ENCODE measurements at places on chromosomes 4 and X. TPM values are rescaled to one million over a fixed set of nuclear protein-coding genes. Genes with fewer than 3 reads are reported as not detected.

- peak; percentile 76 for ATAC-seq
Measured at GRCh38 chr4:73917081-73917501, 47.9 kb downstream of the CXCL1 start.

PDCL2 gene
- total RNA-seq, result not detected

- ATAC-seq, result no peak
Measured at GRCh38 chr4:185472103-185472542, 590 bp upstream of the CCDC110 start.

DNA sequence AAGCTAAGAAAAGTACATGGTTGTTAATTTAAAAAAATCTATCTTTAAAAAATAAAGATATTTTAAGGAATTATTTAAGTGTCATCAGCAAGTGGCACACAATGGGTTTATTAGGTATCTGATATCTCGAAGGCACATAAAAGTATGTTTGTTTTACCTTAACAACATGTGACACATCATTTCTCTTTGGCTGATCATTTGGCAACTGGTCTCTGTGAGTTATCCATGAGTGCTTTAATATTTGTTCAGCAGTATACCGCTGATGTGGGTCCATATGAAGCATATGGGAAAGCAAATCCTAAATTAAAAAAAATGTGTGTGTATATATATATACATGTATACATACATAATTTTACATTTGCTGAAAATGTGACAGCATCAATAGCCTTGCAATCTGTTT, 123.2 kb downstream of the RPS6KA6 start:
- ATAC-seq, result no peak

GRCh38 chrX:42930951-42931350, 153.0 kb upstream of the PPP1R2C start:
- ATAC-seq, result no peak

GRCh38 chrX:110440016-110440805, 81.6 kb downstream of the RTL9 start:
- no peak for ATAC-seq

- no peak for ATAC-seq
Measured at GRCh38 chr4:3323071-3323481, 30.3 kb downstream of the RGS12 start.

DNA sequence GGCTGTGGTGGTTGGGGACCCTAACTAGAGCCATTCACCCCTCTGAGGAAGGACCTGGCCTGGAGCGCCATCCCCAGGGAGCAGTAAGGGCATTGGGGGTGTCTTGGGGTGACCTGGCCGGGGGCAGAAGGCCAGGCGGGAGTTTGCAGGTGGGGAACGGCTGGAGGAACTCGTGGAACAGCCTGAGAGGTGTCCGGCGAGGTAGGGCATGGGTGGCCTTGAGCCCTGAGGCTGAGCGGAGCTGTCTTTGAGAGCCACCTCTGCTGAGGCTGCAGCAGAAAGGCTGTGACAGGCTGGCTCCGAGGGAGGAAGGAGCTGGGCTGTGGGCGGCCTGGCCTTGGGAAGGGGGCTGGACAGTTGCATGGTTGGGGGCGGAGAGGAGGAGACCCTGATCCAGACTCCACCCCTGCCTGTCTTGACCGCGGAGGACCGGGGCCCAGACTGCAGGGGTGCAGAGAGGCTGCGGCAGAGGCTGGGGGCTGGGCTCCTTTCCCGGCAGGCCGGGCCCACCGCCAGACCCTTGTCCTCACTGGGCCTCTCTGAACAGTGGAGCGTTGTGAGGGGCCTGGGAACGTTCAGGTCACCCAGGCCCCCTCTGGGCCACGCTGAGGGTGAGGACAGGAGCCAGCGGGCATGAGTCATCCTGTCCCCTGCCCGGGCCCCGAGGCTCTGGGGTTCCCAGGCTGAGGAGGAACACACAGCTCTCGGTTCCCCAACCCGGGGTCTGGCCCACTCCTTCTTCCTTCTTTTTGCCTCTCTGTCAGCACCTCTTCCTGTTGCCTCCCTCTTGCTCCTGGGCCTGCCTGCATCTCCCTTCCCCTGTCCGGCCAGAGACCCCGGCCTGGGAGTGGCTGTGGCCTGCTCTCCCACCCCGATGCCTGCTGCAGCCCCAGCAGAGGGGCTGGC, 8.1 kb downstream of the SH3BP2 start:
- peak; percentile 65 for ATAC-seq

F9 gene
- total RNA-seq, result not detected

RAB33A gene
- 1.2 TPM for total RNA-seq

- ATAC-seq, result no peak
Measured at GRCh38 chrX:110168585-110168984, 149.3 kb downstream of the AMMECR1 start.

ADRA2C gene
- total RNA-seq, result 8.7 TPM

GRCh38 chrX:54865208-54865607, 55.4 kb upstream of the TRO start:
- no peak for ATAC-seq

GRCh38 chr4:26131711-26132110, 189.1 kb upstream of the RBPJ start:
- ATAC-seq, result no peak

MED12 gene
- 27.2 TPM for total RNA-seq

CXXC4 gene
- 4.8 TPM for total RNA-seq

PCDH11X gene
- total RNA-seq, result 0.13 TPM

DNA sequence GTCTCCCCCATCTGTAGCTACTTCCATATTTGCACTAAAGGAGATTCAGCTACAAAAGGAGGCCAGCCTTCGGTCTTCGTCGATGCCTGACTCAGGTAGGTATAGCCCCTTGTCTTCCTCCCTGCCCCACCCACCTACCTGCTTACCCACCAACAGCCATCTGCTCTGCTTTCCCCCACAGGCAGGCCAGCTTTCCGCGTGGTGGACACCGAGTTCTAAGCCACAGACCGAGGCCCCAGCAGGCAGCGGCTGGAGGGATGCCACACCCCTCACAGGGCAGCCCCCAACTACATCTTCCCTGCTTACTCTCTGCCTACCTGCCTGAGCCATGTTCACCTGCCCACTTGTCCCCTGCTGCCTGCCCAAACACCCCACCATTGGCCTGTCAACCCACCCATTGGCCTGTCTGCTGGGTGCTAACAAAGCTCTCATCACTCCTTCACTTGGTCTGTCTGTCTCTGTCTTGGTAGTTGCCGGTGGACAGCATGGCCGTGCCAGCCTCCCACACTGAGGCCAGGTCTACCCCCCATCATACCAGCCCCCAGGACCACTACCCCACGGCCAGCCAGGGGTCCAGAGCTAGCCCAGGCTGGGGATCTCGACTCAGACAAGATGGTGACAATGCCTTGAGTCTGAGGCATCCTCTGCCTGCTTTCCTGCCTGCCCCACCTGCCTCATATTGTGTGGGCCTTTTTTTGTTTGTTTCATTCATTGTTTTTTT, 4.1 kb upstream of the USP11 start:
- ATAC-seq, result no peak

GRCh38 chr4:178028481-178028880, 586.2 kb upstream of the AGA start:
- ATAC-seq, result no peak

DNA sequence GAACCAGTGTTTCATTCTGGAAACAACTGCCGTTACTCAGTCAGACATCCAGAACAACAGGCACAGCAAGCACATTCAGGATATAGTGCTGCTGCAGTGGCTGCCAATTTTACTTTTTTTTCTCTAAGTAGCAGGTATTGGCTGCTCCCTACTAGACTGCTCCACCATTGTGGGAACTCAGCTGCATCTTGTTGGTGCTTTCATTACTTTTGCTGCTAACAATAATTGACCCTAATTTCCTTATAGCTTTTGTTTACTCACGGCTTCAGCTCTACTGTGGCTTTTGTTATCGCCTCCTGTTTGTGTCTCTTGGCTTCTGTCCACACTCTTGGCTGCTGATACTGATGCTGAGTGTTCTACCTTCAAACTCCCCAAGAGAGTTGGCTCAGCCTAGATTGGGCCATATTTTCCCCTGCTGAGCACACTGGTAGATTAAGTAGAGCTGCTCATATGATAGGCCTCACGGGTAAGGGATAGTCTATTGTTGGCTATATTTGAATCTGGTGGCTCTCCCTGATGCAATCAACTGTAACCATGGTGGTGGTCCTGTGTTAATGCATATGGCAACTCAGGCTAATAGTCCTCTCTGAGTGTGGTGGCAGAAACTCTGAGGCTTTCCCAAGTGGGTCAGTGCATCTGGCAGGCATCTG, 44.5 kb upstream of the IL2 start:
- no peak for ATAC-seq

DNA sequence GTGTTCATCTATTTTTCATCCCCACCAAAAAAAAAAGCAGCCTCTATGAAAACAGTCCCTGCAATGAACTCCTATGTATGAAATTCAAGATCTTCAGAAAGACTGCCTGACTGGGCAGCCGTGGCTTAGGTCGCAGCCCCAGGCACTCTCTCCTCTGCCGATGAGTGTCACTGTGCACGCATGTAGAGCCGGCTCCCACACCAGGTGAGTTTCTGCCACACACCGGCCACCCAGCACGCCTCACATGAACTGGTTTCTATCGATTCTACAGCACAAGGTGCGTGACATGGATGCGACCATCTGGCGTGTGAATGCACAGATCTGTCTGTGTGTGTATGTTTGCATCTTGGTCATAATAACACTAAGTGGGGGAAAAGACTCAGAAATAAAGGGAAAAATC, 140.4 kb downstream of the AFAP1 start:
- ATAC-seq, result no peak

DNA sequence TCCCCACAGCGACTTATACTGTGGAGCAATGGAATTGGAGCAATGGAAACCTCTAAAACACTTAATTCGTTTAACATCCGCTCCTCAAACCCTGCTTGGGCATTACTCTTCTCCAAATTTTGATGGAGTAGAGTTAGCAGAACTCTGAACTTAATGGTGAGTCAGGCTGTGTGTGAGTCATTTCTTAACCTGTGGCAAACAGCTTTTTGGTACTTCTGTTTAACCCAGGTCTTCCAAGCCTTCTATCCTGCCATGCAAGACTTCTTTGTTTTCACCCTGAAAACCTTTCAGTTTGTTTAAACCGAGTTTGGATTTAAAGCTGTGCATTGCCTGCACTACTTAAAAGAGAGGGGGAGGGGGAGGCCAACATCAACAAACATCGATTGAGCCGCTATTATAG, 3.6 kb upstream of the AMOT start:
- ATAC-seq, result no peak

DCHS2 gene
- total RNA-seq, result 2.3 TPM

DNA sequence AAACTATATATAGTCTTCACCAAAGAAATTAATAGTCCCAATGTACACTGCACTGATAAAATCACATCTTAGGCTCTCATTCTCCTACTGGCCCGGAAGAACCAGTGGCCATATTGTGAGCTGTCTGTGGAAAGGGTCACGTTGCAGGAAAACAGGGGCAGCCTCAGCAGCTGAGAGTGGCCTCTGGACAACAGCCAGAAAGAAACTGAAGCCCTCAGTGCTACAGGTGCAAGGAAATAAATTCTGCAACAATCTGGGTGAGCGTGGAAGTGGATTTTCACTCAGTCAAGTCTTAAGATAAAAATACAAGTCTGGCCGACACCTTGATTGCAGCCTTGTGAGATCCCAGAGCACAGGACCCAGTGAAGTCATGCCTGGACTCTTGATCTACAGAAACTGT, 3.2 kb upstream of the SLC25A14 start:
- no peak for ATAC-seq

DNA sequence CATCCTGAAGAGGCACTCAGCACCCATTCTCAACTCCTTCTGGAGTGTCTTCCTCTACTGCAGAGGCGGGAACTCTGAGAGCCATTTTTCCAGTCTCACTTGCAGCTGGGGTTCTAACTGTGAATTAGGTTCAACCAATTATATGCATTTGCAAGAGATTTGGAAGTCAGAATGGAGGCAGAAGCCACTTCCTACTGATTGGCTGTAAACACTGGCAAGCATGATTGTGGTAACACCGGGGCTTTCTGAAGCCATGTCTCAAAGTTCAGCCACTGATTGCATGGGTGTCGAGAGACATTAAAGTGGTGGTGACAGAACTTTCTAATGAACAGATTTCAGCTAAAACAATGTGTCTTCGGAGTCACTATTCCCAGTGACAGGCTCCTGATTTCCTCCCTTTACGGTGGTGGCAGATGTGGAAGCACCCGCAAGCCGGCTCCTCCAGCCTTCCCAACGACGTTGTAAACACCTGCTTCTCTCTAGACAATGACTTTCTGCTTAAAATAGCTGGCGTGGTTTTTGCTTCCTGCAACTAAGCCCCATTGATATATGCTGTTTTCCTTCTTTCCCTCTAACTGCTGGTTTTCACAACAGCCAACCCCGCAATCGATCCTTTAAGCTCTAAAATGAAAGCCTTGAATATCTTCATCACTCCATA, 92.0 kb downstream of the IRF2 start:
- no peak for ATAC-seq

GRCh38 chr4:152887981-152888380, 48.1 kb upstream of the FHDC1 start:
- no peak for ATAC-seq

- no peak for ATAC-seq
Measured at GRCh38 chr4:174460684-174461083, 61.6 kb downstream of the HPGD start.

DNA sequence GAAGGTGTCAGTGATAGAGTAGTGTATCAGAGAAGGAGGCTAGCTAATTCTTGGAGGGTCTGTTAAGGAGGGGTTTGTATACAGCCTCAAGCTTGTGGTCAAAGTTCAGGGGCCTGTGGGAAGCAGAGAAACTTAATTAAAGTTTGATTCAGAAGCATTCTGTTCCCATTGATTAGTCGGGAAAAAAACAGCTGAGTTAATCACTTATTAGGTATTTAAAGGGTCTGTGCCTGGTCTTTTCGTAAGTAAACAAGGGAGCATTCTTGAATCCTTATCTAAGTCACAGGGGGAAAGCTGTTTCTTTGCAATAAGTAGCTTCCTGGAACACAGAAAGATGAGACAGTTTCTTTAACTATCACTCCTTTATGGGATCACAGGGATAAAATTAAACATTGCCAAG, 492.1 kb downstream of the PCDH10 start:
- no peak for ATAC-seq

DNA sequence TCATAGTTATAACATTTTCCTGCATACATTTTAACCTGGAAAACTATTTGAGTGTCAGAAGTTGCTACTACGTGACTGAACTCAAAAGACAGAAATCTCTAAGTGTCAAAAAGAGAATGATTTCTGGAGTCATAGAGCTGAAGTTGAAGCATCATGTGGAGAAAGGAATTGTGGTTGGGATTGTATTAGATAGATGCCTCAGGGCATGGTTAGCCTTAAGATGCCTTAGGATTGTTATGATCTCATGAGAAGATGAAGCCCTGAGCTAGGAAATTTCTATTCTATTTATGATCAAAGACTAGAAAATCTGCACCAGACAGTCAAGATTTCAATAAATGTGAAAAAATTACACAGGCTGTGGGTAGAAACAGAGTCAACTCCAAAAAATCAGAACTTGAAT, 20.2 kb downstream of the EPGN start:
- ATAC-seq, result no peak

GRCh38 chrX:154300816-154301215, 5.2 kb downstream of the TKTL1 start:
- no peak for ATAC-seq

GRCh38 chrX:1591863-1592469, 562 bp downstream of the AKAP17A start:
- no peak for ATAC-seq

GRCh38 chr4:1970926-1971325, 37.8 kb downstream of the NELFA start:
- ATAC-seq, result no peak

GRCh38 chr4:156971676-156972378, at the start of gene PDGFC:
TSS of gene PDGFC (minus strand) at chr4:156971799. CDS start at chr4:156970903, 896 bp downstream.
- ATAC-seq, result peak; percentile 88

All from gastroesophageal sphincter (tissue), 4 donors.